ENCODE measurements at places on chromosomes 13 and 19.

DNA sequence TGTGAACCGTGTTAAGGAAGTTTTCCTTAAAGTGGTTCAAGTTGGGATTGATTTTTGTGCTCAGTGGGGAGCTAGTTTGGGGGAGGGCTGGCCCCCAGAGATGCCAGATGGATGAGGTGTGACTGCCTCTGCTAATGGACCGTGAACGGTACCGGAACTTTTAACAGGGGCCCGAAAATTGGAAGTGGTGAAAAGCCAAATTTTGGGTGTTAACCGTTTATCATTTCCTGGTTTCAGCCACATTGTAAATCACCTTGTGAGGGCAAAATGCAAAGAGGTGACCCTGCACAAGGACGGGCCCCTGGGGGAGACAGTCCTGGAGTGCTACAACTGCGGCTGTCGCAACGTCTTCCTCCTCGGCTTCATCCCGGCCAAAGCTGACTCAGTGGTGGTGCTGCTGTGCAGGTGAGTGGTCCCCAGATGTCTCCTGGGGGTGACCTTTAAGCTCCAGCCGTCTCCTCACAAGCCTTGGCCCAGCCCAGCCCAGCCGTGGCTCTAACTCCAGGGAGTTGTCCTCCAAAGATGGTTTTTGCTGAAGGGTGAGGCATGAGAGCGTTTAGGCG lies 18.2 kb downstream of the UPF1 start:
- no peak for DNase-seq

GRCh38 chr19:33292595-33293254 lies 9.6 kb downstream of the CEBPA start:
- DNase-seq, result no peak

DNA sequence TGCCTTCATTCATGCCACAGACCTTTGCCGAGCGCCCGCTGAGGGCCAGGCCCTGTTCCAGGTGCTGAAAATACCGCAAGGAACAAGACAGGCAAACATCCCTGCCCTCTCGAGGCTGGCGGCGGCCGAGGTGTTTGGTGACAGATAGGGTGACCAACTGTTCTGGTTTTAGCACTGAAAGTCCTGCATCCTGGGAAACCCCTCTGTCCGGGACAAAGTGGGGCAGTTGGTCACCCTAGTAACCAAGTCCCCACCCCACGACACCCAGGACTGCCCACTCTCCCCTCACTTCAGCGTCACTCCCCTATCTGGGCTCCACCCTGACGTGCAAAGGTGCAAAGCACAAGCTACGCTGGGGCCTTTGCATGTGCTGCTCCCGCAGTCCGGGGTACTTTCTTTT lies 17.3 kb downstream of the ZBTB7A start:
- DNase-seq, result no peak

DNA sequence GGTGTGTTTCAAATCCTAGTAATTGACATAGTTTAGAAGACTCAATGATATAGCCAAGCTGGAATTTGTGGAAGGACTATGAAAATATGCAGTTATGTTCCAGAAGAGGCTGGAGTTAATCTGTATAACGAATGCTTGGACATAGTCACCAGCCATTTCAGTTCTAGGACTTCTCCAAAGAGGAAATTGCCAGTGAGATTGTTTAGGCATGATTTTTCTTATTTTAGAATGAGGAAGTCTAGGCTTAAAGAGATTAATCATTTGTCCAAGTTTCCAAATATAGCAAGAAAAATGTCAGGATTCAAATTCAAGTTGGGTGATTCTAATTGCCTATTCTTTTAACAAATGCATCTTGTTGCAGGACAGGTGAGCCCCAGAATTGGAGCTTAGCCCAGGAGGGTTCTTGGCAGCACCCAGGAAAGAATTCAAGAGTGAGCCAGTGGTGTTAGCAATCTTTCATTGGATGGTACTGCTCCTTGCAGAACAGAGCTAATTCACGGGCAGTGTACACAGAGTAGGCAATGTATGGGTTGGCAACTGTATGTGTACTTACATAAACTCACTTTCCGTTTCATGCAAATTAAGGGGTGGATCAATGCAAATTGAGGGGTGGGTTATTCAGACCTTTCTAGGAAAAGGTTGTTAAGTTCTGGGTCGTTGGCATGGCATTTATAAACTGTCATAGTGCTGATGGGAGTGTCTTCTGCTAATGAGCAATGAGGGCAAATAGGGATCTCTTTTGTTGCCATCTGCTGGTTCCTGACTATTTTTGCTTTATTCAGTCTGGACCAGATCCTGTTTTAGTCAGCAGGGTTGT lies 763.1 kb upstream of the SLITRK1 start:
- no peak for DNase-seq

GRCh38 chr19:11061952-11062351 lies 27.3 kb upstream of the LDLR start:
- no peak for DNase-seq

- no peak for DNase-seq
These were observed 6.8 kb downstream of the LSM14A start for GRCh38 chr19:34179066-34179465.

- DNase-seq, result no peak
These were observed 60.4 kb upstream of the OBI1 start for GRCh38 chr13:78719367-78719766.

DNA sequence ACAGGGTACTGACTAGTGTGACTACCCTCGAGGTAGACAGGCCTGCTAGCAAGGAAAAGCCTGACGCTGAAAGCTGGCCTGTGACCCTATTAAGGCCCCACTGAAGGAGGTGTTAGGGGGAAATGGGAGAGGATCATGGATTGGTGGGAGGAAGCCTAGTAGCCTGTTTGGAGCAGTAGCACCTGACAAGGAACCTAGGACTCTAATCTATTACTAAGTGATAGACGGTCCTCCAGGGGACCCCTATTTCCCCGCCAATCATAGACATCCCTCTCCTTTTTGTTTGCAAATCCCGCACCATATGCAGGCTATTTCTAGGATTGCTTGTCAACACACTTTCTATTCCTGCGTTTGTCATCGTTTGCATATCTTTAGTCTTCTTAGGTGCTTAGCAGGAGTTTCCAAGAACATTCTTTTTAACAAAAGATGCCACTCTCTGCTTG lies 1338.8 kb upstream of the MIR17HG start:
- DNase-seq, result no peak

- DNase-seq, result no peak
These were observed 79.4 kb upstream of the FNDC3A start for GRCh38 chr13:48896312-48896711.

DNA sequence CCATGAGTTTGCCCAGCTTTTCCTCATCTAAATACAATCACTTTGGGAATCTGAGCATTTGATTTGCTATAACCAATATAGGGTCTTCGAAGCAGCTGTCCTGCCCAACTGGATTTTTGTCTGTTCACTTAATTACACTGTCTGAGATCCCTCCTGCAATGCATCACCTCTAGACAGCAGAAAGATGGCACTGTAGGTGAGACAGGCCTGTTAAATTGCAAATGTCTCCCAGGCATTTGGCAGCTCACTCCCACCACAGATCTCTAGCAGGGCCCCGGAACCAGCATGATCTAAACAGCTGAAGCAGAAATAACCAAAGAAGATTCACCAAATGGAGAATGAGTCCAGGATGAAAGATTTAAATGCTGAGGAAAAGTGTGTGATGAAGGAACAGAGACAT lies 41.9 kb upstream of the SERPINE3 start:
- no peak for DNase-seq

DNA sequence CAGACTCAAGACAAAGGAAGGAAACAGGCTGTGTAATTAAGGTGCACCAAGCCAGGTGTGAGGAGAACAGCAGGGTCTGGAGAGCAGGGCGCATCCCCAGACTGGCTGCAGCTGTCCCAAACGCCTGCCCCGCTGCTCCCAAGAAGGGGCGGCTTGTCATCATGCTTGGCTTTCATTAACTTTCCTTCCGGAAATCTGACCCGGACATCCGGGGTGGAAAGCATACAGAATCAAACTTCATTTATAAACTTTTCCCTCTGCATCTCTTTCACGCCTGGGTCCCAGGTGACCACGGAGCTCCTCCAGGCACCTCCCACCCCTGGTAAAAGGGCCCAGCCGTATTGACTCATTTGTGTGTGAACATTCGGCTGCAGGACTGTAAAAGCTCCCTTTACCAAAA lies 31.7 kb downstream of the TSHZ3 start:
- DNase-seq, result no peak

- DNase-seq, result no peak
These were observed 2.8 kb downstream of the TNFSF14 start for GRCh38 chr19:6667114-6667627.

GRCh38 chr19:37979547-37980082 lies 72.6 kb downstream of the SIPA1L3 start:
- no peak for DNase-seq

GRCh38 chr13:74977498-74977897 lies 504.5 kb downstream of the TBC1D4 start:
- no peak for DNase-seq

- no peak for DNase-seq
These were observed 10.2 kb downstream of the OXGR1 start for GRCh38 chr13:96984051-96984508.

DNA sequence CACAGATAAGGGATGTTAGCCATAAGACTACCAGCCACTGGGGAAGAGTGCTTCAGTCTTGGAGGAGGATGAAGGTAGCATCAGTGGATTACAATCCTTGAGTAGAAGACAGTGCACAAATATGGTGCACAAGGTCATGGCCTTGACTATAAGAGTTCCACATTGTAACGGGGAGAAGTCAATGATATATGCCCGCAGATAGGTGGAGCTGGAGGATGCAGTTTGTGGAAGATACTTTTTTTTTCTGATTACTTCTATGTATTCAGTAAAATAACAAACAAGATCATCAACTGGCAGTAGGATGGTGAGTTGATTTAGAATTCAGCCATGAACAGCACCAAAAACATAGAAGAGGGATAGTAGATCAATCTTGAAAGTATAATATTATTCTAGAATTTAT lies 926.8 kb upstream of the MIR17HG start:
- DNase-seq, result no peak

- DNase-seq, result no peak
These were observed 31.0 kb upstream of the MBNL2 start for GRCh38 chr13:97191142-97191541.

DNA sequence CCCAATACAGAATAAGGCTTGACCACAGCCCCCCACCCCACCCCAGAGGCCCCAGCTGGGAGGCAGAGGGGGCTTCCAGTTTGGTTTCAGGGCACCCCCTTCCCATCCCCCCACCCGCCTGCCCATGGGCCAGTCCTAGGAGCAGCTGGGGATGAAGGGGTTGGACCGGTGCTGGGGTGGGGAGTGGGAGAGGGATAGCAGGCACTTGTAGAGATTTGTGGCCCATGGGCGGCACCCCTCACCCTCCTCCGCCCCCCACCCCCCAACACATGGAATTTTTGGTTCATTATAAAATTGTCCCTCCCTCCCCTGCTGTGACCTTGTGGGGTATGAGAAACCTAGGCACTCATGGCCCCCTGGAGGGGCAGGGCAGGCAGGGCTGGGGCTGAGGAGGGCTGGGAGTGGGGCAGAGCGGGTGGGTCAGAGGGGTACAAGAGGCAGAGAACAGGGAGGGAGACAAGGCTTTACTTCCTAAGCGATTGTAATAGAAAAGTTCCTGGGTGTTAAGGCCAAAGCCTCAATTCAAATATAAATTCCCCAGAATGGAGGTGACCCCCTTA lies 5.3 kb upstream of the GSK3A start:
- peak; percentile 34 for DNase-seq

DNA sequence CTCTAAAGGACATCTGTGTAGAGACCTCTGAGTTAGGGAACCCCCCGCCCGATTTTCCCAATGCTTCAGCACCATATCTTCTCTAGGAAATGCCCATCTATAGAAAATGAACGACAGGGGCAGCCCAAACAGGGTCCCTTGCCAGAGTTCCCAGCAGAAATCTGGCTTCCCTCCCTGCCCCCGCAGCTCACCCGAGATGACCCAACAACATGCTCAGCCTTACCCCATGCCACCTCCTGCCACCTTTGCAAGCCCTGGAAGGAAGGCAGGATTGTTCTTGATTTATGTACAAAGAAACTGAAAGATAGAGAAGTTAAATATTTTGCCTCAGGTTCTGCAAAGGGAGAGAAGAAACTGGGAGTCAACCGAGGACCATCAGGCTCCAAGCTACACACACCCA lies 105.6 kb upstream of the UQCRFS1 start:
- no peak for DNase-seq

DNA sequence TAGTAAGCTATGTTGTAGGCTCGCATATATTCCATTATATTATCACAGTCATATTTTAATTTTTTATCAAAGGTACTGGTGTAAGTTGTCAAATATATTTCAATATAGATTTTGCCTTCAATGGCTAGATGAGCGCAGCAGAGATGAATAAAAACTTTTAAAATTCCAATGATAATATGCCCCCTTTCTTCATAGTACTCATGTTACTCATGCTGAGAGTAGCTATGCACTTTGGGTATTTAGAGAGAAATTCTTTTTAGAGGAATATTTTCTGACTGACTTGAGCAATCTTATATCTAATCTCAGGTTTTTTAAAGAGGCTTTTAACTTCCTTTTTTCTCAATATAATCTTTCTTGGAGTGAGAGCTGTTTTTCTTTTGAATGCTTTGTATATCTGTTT lies 11.4 kb downstream of the ZNF254 start:
- no peak for DNase-seq

GRCh38 chr19:55579766-55580621 lies 654 bp downstream of the ZNF579 start:
- DNase-seq, result no peak

DNA sequence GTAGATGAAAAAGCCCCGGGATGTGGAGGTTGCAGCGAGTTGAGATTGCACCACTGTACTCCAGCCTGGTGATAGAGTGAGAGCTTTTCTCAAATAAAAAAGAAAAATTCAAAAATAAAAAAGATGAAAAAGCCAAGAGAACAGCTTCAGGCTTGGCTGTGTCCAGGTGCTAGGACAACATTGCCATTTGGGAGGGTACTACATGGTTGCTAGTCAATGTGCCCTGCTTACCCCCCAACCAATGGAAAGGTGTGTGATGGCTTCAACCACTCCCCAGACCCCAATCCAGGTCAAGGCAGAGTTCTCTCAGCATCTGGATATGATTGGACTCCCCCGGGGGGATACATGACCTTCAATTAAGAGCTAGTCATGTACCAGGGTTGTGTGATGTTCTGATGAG lies 2.3 kb upstream of the ANKLE1 start:
- no peak for DNase-seq

Data from liver (tissue), 10 donors.